Diencephalon (tissue), 1 donor: ENCODE measurements at places on chromosomes 4 and X. TPM values are rescaled to one million over a fixed set of nuclear protein-coding genes. Genes with fewer than 3 reads are reported as not detected.

HPGDS gene
- 3.9 TPM for total RNA-seq

MTTP gene
- 3.9 TPM for total RNA-seq

MAGED2 gene
- total RNA-seq = 309 TPM

ASB11 gene
- total RNA-seq = not detected

FATE1 gene
- not detected for total RNA-seq

ATP8A1 gene
- total RNA-seq = 197 TPM

TCEANC gene
- total RNA-seq = 10.6 TPM

SPANXA2 gene
- not detected for total RNA-seq

RAB33B gene
- total RNA-seq = 38.5 TPM

MAGEB10 gene
- not detected for total RNA-seq

SYP gene
- total RNA-seq = 273 TPM

GUCY1A1 gene
- total RNA-seq = 264 TPM

RUFY3 gene
- 564 TPM for total RNA-seq

PASD1 gene
- not detected for total RNA-seq

SMIM43 gene
- 8.5 TPM for total RNA-seq

KLHL13 gene
- total RNA-seq = 209 TPM

RAB39B gene
- 34.1 TPM for total RNA-seq

ELF4 gene
- 0.23 TPM for total RNA-seq

DAPP1 gene
- 1.6 TPM for total RNA-seq

GPR173 gene
- 27.0 TPM for total RNA-seq

PAGE5 gene
- total RNA-seq = not detected

ENPEP gene
- total RNA-seq = 3.0 TPM

CLOCK gene
- 37.1 TPM for total RNA-seq

UPF3B gene
- 5.8 TPM for total RNA-seq

SRPX gene
- total RNA-seq = 5.3 TPM

ATP11C gene
- 64.1 TPM for total RNA-seq

GPC4 gene
- total RNA-seq = 2.8 TPM

NRK gene
- total RNA-seq = 0.46 TPM

NWD2 gene
- total RNA-seq = 14.8 TPM

IQSEC2 gene
- 11.1 TPM for total RNA-seq

DNAAF6 gene
- total RNA-seq = 0.92 TPM

GYPA gene
- total RNA-seq = 5.1 TPM

STK26 gene
- 5.1 TPM for total RNA-seq

ANKRD50 gene
- 72.9 TPM for total RNA-seq

ZFP92 gene
- 1.2 TPM for total RNA-seq

RIBC1 gene
- total RNA-seq = 3.5 TPM

RHOXF1 gene
- total RNA-seq = not detected

SULT1E1 gene
- total RNA-seq = 12.7 TPM

TMPRSS11A gene
- not detected for total RNA-seq

FGD1 gene
- total RNA-seq = 17.5 TPM

AKAP14 gene
- total RNA-seq = 5.1 TPM

SLC10A4 gene
- total RNA-seq = 10.1 TPM

PARM1 gene
- 35.3 TPM for total RNA-seq

IL2RG gene
- not detected for total RNA-seq

MAD2L1 gene
- 9.7 TPM for total RNA-seq

ARHGEF38 gene
- total RNA-seq = not detected

MAP3K15 gene
- 0.46 TPM for total RNA-seq
